ENCODE measurements at places on chromosomes 16 and 17.

DNA sequence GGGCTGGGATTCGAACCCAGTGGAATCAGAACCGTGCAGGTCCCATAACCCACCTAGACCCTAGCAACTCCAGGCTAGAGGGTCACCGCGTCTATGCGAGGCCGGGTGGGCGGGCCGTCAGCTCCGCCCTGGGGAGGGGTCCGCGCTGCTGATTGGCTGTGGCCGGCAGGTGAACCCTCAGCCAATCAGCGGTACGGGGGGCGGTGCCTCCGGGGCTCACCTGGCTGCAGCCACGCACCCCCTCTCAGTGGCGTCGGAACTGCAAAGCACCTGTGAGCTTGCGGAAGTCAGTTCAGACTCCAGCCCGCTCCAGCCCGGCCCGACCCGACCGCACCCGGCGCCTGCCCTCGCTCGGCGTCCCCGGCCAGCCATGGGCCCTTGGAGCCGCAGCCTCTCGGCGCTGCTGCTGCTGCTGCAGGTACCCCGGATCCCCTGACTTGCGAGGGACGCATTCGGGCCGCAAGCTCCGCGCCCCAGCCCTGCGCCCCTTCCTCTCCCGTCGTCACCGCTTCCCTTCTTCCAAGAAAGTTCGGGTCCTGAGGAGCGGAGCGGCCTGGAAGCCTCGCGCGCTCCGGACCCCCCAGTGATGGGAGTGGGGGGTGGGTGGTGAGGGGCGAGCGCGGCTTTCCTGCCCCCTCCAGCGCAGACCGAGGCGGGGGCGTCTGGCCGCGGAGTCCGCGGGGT, at the start of gene CDH1:
Gene CDH1, plus strand, starts transcription at position 247 of the 684 bp plus-strand sequence. Its CDS starts 124 bp downstream, at position 371.
- DNase-seq: no peak

DNA sequence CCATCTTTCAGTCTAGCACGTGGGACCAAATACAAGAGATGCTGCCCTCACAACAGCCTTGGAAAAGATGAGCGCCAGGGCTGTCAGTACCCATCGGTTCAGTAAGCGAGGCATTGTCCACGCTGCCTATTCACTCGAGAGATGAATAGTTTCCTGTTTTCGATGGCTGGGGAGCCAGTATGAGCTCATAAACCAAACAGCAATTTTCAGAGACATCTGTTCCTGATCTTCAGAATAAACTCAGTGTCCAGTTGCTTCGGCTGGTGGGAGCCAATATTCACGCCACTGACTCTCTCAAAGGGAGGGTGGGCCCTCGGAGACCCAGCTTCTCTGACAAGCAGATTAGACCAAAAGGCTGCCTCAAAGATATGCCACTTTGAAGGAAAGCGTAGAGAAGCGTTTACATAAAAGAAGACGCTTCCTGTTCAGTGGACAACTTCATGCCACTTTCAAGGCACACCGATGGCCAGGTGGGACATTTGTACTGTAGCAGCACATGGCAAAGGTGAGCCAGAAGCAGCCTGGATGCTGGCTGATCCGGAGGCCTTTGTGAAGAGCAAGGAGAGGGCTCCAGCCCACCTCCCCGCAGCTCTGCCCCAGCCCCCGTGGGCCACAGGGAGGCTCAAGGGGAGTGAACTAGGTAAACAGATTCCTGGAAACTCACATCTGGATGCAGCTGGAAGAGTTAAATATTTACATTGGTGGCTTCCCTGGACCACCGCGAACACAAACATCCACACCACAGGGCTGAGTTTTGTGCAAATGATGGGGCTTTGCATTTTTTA, 6.0 kb downstream of the TIMM22 start:
- no peak for DNase-seq

DNA sequence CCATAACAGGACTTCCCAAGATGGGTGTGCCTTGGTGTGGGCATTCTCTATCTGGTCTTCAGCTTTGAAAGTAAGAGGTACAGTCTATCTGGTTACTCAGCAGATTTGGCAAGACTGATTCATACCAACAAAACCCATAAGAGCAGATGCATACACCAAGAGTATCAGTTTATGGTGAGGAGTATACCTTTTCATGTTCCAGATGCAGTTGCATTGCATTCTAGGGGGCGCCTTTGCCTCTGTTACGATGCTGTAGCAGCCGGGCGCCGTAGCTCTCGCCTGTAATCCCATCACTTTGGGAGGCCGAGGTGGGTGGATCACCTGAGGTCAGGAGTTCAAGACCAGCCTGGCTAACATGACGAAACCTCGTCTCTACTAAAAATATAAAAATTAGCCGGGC, 31.1 kb upstream of the CARMIL2 start:
- no peak for DNase-seq

DNA sequence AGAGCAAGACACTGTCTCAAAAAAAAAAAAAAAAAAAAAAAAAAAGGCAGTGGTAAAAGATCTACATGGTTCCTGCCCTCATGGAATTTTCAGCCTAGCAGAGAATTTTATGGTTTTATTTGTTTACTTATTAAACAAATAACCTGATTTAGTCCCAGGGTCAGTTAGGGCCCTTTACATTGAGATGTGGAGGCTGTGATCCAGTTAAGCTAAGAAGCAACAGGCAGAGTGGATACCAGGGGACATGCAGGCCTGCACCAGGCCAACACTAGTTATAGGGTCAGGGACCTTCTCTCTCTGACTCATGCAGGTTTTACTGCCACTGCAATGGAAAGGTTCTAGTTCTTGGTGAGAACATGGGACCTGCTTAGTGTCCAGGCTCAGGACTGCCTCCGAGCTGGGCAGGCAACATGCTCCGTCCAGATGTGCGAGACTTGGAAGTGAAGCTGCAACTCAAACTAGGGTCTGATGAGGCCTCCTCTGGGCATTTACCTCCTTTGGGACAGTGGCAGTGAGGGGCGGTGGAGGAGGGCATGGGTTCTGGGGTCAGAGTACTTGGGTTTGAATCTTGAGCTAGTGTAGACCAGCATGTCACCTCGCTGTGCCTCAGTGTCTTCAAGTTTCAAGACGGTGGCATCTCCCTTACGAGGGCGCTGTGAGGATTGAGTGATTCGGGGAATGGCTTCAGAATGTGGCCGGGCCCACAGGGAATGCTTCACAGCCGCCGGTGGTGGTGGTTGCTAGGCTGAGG, 301.8 kb downstream of the CPPED1 start:
- DNase-seq: no peak

DNA sequence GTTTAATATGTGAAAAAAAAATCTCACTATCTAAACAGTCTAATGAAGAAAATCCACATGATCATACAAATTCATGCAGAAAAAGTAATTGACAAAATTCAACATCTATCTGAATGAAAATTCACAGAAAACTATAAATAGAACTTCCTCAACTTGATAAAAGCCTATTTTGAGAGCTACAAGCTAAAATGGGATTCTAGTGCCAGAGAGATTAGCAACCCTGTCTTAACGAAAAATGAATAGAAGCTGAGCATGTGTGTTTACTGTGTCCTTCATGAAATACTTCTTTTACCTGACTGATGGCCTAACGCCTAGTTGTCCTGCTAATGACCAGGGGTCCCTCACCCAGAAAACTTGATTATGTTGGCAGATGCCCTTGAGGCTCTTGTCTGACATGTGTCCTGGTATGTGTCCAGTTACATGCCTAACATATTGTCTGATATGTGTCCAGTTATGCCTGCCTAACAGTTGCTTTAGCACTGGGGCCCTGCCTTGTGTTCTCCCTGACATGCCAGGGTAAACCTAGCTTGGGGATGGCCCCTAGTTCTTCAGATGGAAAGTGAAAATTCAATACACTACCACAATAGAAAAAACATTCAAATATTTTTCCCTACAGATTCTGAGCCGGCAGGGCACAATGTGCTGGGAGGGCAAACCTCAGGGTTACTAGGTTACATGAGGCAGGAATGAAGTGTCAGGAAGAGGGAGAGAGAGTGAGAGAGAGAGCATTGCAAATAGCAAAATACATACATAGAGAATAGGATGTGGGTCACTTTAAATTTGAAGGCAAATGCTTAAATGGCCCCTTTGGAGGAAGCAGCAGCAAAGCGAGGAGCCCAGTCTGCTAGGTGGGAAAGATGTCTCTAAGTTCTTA, 834.0 kb downstream of the CDH11 start:
- DNase-seq: no peak

DNA sequence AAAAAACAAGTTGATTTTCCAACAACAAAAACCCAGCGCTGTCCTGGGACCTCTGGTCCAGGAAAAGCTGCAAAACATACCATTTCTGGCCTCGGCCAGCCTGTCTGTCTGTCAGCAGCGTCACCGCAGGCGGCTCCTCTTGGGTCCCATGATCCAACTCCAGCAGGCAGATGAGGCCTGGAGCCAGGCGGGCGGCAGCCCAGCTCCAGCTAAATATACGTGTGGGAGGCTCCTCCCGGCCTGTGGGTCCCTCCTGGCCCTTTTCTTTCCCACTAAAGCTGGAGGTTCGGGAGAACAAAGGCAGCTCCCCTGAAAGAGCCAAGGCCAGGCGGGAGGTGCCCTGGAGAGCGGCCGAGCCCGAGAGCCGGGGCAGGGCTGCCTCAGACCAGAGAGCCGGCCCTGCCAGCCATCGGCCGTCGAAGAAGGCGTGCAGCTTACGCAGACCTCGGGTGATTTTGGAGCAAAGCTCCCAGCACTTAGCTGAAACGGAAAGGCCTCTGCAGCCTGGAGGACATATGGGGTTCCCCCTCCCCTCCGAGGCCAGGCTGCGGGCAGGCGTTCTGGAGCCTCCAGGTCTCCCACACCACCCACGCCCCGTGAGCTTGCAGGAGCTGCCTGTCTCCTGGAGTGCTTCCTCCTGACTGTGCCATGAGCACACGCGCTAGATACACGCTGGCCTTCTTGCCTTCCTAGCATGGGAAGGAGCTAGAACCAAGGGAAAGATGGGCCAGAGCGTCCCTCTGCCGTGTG, 19.9 kb upstream of the JPH3 start:
- peak; percentile 70 for DNase-seq

- peak; percentile 96 for DNase-seq
These were observed 14.4 kb downstream of the MIS12 start for GRCh38 chr17:5500589-5501391.

DNA sequence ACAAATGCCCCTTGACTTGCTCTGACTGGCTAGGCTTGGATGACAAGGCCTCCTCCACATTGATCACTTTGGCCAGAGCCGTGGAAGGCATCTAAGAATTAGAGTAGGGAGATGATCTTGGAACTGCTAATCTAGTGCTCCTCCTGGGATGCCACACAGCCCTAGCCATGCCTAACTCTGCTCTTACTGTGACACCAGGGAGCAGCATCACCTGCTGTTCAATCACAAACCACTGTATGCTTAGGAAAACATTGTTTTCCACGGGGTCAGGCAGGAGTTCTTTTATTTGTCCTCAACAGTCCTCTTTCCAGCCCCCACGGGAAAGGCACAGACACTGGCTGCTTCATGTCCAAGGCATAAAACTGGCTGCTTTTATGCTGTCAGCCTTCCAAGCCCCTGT, 46.3 kb downstream of the C16orf78 start:
- no peak for DNase-seq

- no peak for DNase-seq
These were observed 70.3 kb downstream of the CREBBP start for GRCh38 chr16:3810198-3810664.

DNA sequence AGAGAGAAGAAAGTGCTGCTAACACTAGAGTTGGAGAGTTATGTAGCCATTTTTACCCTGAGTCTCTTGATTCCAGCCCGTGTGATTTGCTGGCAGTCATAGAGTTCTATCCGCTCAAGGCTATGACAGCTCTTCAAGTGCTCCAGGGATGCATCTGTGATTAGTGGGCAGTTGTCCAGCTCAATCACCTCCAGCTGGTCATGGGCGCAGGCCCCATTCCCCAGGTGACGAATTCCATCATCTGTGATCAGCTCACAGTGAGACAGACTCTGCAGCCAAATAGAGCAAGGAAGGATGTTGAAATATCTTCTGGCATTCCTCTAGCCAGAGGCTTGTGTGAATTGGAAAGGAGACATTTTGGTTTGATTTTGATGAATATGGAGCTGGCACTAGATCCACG, 38.4 kb upstream of the STAC2 start:
- DNase-seq: peak; percentile 46

DNA sequence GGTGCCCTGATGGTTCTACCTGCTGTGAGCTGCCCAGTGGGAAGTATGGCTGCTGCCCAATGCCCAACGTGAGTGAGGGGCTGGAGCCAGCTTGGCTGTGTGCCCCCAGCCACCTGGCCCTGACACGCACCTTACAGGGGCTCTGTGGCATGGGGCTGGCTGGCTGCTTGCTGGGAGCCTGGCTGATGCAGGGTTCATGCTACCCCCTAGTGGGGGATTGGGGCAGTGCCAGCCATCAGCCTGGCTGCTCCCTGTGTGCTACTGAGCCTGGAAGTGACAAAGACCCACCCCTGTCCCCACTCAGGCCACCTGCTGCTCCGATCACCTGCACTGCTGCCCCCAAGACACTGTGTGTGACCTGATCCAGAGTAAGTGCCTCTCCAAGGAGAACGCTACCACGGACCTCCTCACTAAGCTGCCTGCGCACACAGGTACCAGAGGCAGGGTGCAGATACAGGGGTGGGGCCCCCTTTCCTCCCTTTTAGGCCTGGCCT, 5.7 kb downstream of the GRN start:
- DNase-seq: peak; percentile 68

GRCh38 chr17:32361270-32361669, 11.3 kb downstream of the ZNF207 start:
- DNase-seq: no peak

GRCh38 chr16:69319381-69319780, 8.2 kb downstream of the VPS4A start:
- DNase-seq: no peak

- DNase-seq: no peak
These were observed 35.0 kb upstream of the RASD1 start for GRCh38 chr17:17531156-17531555.

DNA sequence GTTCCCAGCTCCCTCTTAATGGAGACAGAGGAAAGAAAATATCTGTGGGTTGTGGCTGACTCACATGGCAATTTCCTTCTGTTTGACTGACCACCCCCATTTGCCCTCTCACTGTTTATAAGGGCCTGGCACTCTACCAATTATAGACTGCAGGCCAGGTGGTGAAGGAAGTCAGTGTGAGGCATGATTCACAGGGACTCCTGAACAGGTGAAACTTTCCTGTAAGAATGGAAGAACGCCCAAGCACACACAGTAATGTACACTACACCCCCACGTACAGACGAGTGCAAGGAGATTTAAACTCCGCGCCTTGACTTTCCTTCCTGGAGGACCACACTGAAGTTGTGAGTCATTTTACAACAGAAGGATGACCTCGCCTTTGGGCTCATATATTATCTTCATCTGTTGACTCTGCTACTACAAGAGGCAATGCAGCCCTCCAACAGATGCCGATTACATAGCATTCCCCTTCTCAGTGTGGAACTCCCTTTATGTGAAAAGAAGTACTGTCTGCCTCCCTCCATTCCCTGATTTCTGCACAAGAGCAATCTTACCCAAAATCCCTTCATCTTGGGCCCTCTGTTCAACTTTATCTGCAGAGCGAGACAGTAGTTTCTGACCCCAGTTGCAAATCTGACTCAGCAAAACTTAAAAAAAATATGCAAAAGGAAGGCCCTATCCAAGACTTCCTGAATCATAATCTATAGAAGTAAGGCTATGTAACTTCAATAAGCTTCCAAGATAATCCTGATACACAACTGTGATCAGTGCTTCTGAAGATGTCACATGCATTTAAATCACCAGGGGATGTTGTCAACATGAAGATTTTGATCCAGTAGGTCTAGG, 163.6 kb downstream of the SHISA6 start:
- no peak for DNase-seq

- no peak for DNase-seq
These were observed 63.7 kb upstream of the SIAH1 start for GRCh38 chr16:48448841-48449481.

- peak; percentile 60 for DNase-seq
These were observed 1.9 kb upstream of the CPD start for GRCh38 chr17:30376621-30377452.

GRCh38 chr17:77721846-77722160, 236.7 kb upstream of the TNRC6C start:
- no peak for DNase-seq
